ENCODE measurements at places on chromosomes 1 and 21.

- DNase-seq: no peak
Observed at GRCh38 chr1:36108314-36108713, 16.7 kb downstream of the COL8A2 start.

DNA sequence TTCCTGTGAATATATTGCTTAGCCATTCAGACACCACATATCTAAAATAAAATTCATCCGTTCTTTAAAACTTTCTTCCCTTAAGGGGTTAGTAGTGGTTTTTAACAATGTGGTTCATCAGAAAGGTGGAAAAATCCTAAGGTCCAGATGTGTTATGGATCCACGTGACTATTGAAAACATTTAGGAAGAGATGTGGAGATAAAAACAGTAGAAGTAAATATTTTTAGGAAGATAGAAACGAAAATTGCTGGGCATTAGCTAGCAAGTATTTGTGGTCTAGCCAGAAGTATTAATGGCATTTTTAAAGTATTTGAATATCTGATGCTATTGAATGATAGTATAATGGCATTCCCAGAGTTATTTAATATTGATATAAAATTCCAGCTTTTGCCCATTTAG is 180.8 kb downstream of the LTN1 start:
- no peak for DNase-seq

DNA sequence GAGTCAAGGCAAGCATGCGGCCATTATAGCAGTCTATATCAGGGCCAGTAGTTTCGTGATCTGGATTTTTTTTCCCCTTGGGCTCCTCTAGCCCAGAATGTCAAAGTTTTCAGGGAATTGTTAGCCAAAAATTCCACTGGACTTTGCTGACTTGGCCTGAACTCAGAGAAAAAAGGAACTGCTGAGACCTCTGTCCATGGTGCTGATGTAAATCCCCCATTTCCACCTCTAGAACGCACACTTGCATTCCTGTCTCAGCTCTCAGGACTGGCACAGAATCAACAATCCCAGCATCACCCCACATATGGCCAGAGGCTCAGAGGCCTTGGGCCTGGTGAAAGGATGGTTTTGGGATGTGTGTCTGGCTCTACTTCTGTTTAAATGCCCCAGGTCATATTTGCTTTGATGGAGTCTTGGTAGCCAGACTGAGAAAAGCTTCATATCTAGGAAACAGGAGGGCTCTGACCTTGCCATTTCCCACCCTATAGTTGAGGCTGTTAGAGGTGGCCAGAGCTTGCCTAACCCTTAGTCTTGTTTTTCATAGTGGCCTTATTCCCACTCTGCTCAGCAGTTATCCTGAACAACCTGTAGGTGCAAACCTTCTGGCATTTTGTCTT is 16.9 kb upstream of the EFCAB14 start:
- no peak for DNase-seq

GRCh38 chr1:193356249-193356648 is 169.8 kb upstream of the B3GALT2 start:
- no peak for DNase-seq

DNA sequence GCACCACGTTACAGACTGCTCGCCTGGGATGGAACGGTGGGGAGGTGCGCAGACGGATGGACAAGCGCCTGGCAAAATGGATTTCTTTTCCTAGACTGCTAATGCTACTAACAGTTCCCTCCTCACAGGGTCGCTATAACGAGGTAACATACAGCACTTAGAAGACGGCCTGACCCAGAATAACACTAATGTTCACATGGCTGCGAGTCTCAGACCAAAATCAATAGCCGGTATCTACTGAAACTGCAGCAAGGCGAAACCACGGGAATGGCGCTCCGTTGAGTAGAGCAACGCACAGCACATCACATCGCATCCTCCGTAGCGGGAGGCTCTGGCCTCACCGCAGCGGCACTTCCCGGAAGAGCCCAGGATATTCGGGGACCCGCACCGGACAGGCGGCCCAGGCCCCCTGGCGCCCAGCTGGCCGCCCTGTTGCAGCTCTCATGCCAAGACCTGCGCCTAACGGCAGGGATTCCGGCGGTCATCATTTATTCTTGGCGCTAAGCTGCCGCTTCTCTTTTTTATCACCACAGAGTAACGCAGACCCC is 46.6 kb downstream of the VPS26C start:
- DNase-seq: no peak
